Cardiac muscle cell (in vitro differentiated cells and primary cell): ENCODE measurements at places on chromosomes 7 and 10.

DNA sequence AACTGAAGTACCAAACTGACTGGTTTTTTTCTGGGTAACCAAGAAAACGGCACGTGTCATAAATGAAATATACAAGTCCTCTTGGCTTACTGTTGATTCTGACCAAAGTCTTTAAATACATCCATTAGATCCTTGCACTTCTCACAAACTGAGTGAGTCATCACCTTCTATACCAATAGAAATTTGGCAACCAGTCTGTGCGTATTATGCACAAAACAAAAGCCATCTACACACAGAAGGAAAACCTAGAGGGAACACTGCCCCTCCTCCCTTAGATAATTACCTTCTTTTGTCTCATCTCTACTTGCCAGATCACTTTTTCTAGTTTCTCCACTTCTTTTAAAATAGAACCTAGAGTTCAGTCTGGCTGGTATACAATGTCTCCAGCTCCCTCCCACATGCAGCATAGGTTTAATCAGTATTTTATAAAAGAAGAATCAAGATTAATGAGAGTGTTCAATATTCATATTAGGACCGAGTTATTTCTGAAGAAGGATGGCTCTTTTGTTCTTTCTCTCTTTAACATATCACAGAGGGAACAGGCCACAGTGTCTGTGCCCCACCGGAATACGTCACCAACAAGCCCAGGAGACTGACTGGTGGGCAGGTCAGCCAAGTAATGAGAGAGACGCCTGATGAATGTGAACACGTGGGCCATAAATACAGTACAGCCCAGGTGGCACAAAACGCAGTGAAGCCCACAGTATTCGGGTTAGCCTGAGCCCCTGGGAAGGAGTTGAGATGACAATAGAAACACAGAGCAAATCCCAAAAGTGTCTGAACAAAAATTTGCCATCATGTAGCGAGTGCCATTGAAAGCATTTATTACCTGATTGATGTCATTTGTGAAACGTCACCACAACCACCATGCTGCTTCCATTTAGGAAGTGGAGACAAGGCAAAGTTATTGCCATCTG, 91.3 kb downstream of the KIAA1549 start:
- peak; percentile 25 for DNase-seq

- no peak for DNase-seq
Observed at GRCh38 chr7:36710186-36710791, 14.0 kb downstream of the AOAH start.

GRCh38 chr10:61000769-61001730, 57.1 kb upstream of the RHOBTB1 start:
- peak; percentile 66 for DNase-seq

- DNase-seq: no peak
Observed at GRCh38 chr7:137667633-137668387, 179.0 kb downstream of the DGKI start.

GRCh38 chr7:15688911-15689310, 2.4 kb upstream of the MEOX2 start:
- DNase-seq: no peak

DNA sequence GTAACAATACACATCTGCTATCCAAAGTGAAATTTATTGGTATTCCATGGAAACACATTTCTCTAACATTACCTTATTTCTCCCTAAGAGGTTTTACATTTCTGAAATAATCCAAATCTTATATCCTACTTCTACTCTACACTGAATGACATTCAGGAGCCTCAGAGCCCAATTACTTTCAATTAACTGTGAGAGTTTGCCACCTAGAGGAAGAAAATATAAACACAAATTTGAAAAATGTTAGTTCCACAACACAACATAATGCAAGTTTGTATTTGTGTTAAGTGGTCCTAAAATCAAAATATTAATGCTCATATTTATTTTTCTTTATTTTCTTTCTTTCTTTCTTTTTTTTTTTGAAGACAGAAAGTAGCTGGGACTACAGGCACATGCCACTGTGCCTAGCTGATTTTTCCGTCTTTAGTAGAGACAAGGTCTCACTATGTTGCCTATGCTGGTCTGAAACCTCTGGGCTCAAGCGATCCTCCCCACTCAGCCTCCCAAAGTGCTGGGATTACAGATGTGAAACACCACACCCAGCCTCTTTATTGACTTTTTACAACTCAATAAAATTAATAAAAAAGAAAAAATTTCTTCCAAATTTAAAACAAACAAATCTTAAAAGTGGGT, 46.0 kb downstream of the ATAD1 start:
- peak; percentile 38 for DNase-seq

DNA sequence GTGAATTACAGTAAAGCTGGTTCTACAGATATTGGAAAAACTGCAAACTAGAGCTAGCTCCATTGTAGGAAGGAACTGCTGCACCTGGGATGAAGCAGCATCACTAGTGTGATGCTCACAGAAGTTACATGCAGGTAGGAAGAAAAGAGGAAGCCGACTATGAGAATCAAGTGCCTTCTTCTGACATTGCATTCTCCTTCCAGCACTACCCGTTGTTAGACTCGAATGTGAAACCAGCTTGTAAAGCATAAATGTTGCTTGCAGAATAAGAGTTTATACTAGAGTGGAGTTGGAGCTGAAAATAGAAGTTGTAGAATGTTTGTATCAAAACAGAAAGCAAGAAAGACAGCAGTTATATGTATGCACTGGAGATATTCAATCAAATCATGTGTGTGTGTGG, 49.9 kb downstream of the TRIM24 start:
- DNase-seq: no peak

DNA sequence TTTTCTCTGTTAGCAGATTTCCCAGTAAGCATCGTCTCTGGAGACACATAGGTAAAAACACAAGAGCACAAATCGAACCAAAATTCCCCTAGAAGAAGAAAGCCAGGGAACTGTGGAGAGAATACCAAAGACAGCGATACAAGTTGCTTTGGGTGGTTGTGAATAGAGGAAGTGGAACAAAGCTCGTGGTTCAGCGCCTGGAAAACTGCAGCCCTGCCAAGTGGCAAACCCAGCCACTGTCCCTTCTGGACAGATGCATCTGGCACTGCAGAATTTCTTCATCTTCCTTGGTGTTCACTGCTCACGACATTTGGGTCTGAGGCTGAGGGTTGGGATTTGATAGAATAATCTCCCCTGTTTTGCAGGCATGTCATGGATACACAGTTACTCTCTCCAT, 733.8 kb downstream of the PARD3 start:
- no peak for DNase-seq

- DNase-seq: no peak
Observed at GRCh38 chr7:25318047-25318446, 89.8 kb upstream of the NPVF start.

DNA sequence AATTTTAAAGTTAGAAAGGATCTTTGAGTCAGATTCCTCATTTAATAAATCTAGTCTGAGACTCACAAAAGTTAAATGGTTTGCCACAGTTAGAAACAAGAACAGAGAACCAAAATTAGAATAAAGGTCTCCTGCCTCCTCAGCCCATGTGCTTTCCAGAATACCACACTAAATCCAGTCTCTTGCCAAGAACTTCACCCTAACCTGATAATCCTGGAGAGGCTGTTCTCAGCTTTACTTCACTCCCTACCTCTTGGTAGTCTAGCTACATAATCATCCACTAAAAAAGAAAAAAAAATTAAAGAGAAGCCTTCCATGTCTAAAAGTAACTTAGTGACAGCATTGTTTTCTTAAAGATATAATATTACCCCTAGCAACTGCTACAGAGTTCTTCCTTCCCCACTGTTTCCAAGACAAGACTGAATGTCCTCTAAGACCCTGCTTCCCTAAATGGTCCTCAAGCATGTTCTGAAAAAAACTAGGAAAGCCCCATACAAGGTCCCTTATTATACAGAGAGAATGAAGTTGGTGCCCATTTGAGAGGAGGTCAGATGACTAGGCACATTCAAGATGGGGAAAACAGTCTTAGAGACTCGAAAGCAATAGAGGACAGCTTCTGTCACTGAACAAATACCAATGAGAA, 56.8 kb downstream of the ZNF438 start:
- DNase-seq: no peak

GRCh38 chr7:101951757-101952156, 134.3 kb downstream of the CUX1 start:
- DNase-seq: no peak

- peak; percentile 97 for DNase-seq
Observed at GRCh38 chr10:103504181-103504783, 10.8 kb downstream of the NEURL1 start.

GRCh38 chr7:69036301-69036700, 562.0 kb upstream of the AUTS2 start:
- no peak for DNase-seq

DNA sequence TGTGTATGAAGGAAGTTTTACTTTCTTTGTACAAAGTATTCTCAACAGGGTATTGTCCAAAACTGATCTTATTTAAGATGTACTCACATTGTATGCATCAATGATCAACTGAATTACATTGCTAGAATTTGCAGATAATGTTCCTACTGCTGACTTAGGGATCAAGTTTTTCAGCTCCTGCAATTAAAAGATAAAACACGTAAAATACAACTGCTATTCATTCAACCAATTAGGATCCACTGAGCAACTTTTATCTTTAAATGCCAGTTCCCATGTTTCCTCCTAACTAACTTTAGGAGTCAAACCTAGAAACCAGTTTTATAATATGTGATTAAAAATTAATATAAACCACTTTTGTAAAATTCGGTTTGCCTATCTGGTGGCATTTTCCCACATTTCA, 35.9 kb downstream of the ITGB1 start:
- DNase-seq: no peak

DNA sequence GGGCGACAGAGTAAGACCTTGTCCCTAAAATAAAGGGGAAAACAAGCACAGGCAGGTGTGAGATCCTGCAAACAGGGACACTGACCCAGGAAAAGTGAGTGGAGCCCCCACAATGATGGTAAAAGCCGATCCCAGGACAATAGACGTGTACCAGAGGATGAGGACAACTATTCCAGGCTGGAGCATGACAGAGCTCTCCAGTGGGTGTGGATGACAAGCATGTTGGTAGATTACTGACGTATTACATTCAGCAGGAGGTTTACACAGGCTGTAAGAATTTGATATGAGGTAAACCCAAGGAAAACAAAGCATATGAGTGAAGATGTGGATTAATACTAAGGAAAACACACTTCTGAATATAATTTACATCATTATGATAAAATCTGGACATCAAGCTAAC, 27.8 kb upstream of the SMURF1 start:
- DNase-seq: no peak

DNA sequence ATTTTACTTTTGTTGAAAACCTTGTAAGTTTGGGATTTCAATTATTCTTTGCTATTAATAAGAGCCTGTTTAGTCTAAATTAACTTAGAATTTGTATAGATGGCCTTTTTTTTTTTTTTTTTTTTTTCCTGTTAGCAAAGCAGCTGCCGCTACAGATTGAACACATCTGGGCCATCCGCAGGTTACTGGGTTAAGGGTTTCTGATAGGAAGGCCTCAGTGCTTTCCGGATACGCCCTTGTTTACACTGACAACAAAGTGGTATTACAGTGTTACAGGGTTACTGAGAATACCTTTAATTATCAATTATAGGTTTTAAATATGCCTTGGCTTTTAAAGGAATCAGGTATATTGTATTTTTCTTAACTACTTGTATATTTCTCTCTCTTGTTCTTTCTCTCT, 76.8 kb downstream of the PTN start:
- no peak for DNase-seq

DNA sequence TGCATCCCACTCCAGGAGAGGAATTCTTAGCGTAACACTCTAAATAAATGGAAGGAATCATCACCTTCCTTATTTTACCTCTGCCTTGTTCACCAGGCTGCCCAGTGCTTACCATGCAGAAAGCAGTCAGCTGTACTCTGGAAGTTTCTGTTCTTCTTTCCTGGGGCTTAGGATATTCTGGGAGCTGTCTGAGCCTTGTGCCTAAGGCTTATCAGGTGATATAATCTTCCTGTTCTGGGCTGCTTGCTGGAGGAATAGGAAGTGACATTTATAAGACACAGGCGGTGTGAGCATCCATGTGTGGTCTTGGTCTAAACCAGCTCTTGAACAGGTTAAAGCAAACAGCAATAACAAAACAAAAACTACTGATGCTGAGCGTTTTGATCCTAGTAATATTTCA, 13.5 kb downstream of the KCTD7 start:
- DNase-seq: no peak

- DNase-seq: no peak
Observed at GRCh38 chr7:112147793-112148361, 58.3 kb downstream of the DOCK4 start.

- DNase-seq: no peak
Observed at GRCh38 chr7:2079332-2080059, 153.2 kb downstream of the MAD1L1 start.

GRCh38 chr7:54743580-54743979, 15.4 kb downstream of the SEC61G start:
- DNase-seq: no peak
